Cortex of kidney (tissue), 1 donor: ENCODE measurements at places on chromosomes 4 and X.

GRCh38 chr4:113976741-113977525 is 2.5 kb downstream of the ARSJ start:
- DNase-seq: no peak

- no peak for DNase-seq
Measured at GRCh38 chrX:150566734-150567182, 1.7 kb upstream of the MTM1 start.

DNA sequence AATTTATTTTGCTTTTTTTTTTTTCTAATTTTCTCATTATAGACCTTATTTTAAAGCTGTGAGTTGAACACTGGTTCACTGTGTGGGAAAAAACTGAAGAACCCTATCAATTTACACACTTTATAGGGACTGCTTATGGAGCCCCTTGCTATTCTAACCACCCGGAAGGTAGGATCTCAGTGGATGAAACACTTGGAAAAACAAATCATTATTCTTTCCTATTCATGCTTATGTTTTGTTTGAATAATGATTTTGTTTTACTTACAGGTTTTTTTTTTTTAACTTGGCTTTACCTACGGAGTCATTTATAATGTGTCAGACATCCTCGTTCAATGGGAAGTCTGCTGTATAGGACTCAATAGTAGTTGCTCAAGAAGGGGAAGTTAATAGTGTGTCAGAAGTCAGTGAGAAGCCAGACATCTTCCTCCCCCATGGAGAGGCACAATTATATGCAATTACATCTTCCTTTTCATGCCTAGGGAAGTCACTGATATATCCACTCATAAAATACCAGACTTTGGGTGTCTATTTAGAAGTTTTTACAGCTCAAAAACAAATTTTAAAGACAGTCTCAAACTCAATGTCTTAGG is 113.2 kb downstream of the ARSF start:
- DNase-seq: no peak

- no peak for DNase-seq
Measured at GRCh38 chr4:143742834-143743233, 42.4 kb upstream of the FREM3 start.

GRCh38 chr4:8732681-8733243 is 138.9 kb downstream of the HMX1 start:
- DNase-seq: no peak

DNA sequence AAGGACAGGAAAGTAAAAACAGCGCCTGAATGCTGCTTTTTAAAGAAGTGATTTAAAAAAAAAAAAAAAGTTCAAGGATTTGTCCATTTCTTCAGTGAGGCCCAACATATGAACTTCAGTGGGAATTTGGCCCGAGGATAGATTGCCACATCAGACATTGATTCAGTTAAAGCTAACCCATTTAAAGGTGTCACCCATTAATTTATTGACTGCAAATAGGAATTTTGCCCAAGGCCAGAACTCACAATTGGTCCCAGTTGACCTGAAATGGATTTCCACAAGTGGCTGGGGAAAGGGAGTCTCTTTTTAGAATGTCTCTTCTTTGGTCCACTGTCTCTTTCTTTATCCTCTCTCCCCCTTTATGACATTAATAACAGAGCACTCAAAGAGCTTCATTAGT is 86.5 kb upstream of the RPL34 start:
- no peak for DNase-seq

GRCh38 chr4:146998157-146998556 is 52.5 kb upstream of the TTC29 start:
- no peak for DNase-seq

GRCh38 chrX:39481621-39482020 is 616.1 kb downstream of the BCOR start:
- no peak for DNase-seq

DNA sequence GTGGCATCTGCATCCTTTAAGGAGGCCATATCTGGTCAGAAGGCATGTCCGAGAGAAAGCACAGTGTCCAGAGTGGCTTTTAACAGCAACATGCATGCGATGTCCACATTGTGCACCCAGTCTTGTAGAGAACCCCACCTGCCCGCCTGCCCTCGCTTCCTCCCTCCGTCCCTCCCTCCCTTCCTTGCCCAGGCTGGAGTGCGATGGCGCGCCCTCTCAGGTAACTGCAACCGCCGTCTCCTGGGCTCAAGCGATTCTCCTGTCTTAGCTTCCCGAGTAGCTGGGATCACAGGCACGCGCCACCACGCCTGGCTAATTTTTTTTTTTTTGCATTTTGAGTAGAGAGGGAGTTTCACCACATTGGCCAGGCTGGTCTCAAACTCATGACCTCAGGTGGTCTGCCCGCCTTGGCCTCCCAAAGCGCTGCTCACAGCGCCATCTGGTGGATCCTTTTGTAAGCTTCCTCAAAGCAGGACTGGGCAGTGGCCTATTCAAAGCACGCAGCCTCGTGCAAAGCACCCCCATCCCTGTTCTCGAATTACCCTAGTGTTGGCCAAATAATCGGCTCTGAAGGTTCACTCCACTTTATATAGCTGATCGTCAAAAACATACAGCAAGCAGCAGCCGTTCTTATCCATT is 15.0 kb downstream of the BRCC3 start:
- DNase-seq: no peak

GRCh38 chr4:101600287-101600686 is 190.2 kb upstream of the BANK1 start:
- no peak for DNase-seq

GRCh38 chr4:20676501-20677197 is 23.6 kb upstream of the PACRGL start:
- no peak for DNase-seq

DNA sequence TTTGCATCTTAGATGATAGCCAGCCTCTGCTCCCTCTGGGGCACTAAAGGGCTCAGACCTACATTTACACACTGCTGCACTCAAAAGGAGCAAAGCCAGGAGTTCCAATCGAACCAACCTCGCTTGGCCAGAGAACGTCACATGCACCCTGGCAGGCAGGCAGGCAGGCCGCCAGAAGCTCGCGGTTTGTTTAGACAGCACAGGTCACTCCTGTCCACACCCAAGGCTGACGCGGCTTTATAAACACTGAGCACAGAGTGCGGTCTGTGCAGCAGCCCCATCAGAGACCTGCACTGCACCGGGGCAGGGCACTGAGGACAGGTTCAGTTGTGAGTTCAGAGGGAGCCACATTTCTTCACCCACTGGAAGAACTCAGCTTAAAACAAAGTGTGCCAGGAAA is 143.9 kb downstream of the BCOR start:
- DNase-seq: no peak

DNA sequence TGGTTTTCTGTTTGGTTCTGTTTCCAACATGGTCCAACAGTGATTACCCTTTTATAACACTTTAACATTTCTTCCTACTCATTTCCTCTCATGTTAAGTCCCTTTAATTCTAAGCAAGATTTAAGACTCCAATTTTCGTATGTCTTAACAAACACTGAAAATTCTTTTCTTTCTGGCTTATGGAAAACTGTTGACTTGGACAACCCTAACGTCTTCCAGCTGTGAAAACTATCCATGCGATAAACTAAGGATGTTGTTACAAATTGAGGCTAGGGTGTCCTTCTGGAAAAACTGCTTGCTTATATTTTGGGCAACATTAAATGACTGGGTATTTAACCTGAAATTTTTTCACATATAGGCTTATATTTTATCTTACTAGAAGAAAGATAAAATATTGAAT is 33.9 kb upstream of the RTL3 start:
- no peak for DNase-seq

DNA sequence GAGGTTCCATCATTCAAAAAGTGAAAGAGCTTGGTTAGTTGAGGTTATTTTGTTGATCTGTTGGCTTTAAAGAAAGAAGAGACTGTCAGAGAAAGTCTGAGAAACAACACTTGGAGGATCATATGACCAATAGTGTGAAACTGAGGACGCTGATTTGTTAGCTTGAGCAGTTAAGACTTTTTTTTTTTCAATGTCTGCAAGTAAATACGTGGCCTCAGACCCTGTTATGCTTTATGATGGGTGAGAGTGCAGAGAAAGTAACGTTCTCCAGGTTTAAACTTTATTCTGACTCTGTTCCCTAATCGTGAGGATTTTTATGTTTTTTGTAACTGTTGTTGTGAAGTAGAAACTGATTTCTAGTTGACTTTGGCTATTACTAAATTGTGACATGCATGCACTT is 45.9 kb downstream of the GAB1 start:
- no peak for DNase-seq

GRCh38 chrX:39869846-39870601 is 227.7 kb downstream of the BCOR start:
- DNase-seq: no peak

GRCh38 chr4:107018344-107018735 is 17.8 kb downstream of the DKK2 start:
- DNase-seq: no peak

DNA sequence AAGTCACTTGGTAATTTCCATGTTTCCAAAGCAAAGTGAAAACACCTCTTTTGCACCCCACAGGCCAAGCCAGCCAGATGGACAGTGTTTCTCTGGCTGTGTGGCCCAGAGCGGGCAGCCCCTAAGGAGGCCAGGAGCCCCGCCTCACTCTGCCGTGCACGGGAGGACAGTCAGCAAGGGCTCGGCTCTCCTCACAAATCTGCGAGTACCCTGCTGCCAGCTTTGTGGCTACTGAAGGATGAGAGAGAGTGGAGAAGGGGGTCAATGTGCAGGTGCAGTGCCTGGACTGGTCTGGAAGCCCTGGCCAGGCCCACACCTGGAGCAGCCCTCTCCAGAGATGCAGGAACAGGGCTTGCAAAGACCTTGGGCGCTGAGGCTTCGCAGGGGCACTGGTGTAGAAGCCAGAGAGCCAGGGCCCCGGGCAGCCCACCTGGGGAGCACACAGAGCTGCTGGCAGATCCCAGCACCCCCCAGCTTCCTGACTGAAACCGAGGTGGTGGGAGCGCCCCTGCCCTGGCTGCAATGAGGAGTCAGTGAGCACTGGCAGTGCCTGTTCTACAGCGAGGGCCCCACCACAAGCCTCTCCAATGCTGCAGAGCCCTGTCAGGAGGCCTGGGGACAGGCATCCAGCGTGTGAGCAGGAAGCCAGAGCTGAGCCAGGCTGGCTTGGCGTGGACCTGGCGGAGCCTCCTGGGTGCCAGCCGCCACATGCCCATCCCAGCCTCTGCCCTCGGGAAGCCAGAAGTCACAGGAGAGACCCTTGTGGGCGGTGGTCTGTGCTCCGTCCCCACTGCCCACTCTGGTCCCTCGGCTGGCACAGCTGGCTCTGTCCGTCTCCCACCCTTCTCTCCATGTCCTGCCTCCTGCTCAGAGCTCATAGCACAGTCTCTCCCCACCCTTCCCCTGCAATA is 3.9 kb downstream of the SPON2 start:
- DNase-seq: no peak
